ENCODE measurements at places on chromosomes 7 and 10. TPM values are rescaled to one million over a fixed set of nuclear protein-coding genes. Genes with fewer than 3 reads are reported as not detected.

Gene SKIDA1
- 4.5 TPM for polyA plus RNA-seq

Gene FGL2
- 3.9 TPM for polyA plus RNA-seq

- no peak for DNase-seq
Observed at GRCh38 chr7:44380189-44380830, 54.9 kb upstream of the CAMK2B start.

DNA sequence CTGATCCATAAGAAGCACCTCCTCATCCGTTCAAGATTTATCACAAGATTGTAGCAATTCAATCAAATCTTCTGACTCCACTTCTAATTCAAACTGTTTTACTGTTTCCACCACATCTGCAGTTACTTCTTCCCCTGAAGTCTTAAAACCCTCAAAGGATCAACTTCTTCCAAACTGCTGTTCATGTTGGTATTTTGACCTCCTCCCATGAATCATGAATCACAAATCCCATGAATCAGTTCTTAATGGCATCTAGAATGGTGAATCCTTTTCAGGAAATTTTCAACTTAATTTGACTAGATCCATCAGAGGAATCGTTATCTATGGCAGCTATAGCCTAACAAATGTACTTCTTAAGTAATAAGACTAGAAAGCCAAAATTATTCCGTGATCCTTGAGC, 122.3 kb downstream of the IMMP2L start:
- DNase-seq, result no peak

DNA sequence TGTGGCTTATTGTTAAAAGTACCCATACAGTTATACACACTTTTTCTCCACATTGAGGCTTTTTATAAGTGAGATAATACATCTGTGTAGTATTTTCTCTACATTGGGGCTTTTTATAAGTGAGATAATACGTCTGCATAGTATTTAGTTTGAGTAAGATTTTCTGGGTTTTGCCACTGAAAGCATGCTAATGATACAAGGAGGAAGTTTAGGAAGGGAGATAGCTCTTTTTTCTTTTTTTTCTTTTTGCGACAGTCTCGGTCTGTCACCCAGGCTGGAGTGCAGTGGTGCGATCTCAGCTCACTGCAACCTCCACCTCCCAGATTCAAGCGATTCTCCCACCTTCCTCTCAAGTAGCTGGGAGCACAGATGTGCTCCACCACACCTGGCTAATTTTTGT, 13.3 kb downstream of the FAM107B start:
- no peak for DNase-seq

GRCh38 chr7:158098125-158099030, 489.2 kb downstream of the PTPRN2 start:
- DNase-seq, result no peak

- no peak for DNase-seq
Observed at GRCh38 chr7:84182301-84182700, 12.3 kb downstream of the SEMA3A start.
